ENCODE measurements at places on chromosomes 4 and X. TPM values are rescaled to one million over a fixed set of nuclear protein-coding genes. Genes with fewer than 3 reads are reported as not detected.

Gene PCYT1B
- not detected for total RNA-seq

Gene AWAT2
- not detected for total RNA-seq

Gene USP17L22
- not detected for total RNA-seq

Gene MAGEB2
- total RNA-seq: not detected

Gene TLR6
- 1.5 TPM for total RNA-seq

Gene DUX4
- total RNA-seq: not detected

Gene IDS
- total RNA-seq: 77.6 TPM

Gene FGG
- total RNA-seq: not detected

Gene MAGEH1
- total RNA-seq: 11.1 TPM

Gene COL4A5
- total RNA-seq: 6.1 TPM

Gene USP51
- total RNA-seq: 1.2 TPM

Gene TMEM187
- 6.9 TPM for total RNA-seq

Gene PRR32
- total RNA-seq: 0.57 TPM

Gene TSPAN6
- 5.0 TPM for total RNA-seq

Gene NWD2
- 0.08 TPM for total RNA-seq

Gene ARMCX4
- total RNA-seq: 5.3 TPM

Gene CT45A2
- total RNA-seq: not detected

Gene AIFM1
- total RNA-seq: 132 TPM

Gene PROM1
- total RNA-seq: 3.5 TPM

Gene CITED1
- not detected for total RNA-seq

Gene ARHGEF38
- total RNA-seq: not detected

Gene PPP4R3C
- not detected for total RNA-seq

Gene MAGEC3
- total RNA-seq: not detected

Gene SPANXD
- not detected for total RNA-seq

Gene PLXNB3
- total RNA-seq: 2.3 TPM

Gene SUPT20HL1
- total RNA-seq: not detected

Gene TBX22
- 0.38 TPM for total RNA-seq
